Smooth muscle cell of the umbilical artery (primary cell): ENCODE measurements at places on chromosomes 1 and 21. TPM values are rescaled to one million over a fixed set of nuclear protein-coding genes. Genes with fewer than 3 reads are reported as not detected.

HES2 gene
- 0.37 TPM in 1 of 2 replicates, not detected in the other for total RNA-seq

PATJ gene
- total RNA-seq: 2.7 and 3.1 TPM in 2 replicates

PRAMEF11 gene
- not detected in 2 replicates for total RNA-seq

HSD3B2 gene
- total RNA-seq: not detected in 2 replicates
